Uterus (tissue), 4 donors: ENCODE measurements at places on chromosomes 5 and 9. TPM values are rescaled to one million over a fixed set of nuclear protein-coding genes. Genes with fewer than 3 reads are reported as not detected.

Gene SPTLC1
- 153 TPM for total RNA-seq

Gene OR1J2
- total RNA-seq: not detected

Gene BTNL8
- 2.9 TPM for total RNA-seq

Gene DIPK1B
- total RNA-seq: 26.3 TPM

Gene KCNN2
- total RNA-seq: 3.6 TPM

DNA sequence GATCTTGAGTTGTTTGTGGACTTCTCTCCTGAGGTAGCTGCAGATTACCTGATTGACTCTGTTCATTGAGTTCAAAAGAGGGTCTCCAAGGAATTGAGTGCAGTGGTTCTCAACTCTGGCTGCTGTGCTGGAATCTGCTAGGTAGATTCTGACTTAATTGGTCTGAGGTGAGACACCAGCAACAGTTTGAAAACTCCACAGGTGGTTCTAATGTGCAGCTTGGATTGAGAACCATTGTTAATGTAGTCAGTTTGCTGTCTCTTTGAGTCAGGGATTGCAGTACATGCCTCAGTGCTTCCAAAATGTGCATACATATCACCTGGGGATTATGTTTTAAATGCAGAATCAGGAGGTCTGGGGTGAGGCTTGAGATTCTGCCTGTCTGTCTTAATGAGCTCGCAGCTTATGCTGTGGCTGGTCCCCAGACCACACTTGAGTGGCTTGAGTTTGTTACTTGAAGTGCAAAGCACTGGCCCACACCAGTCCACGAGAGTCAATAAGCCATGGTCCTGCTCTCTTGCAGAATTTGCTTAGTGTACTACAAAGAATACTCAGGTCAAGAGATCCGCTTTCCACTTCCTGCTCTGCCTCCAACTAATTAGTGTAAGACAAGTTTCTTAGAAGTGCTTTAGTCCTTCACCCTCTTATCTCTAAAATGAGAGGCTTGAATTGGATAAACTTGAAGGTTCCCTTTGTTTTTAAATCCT, 82.3 kb downstream of the ATG10 start:
- peak overlapping the region; percentile 29 for H3K27ac ChIP-seq
- no peaks in the 10 kb centered on the region for H3K27me3 ChIP-seq
- no peaks in the 10 kb centered on the region for H3K4me1 ChIP-seq

- no peak overlapping the region for H3K4me3 ChIP-seq
- no peak for DNase-seq
- no peak overlapping the region for H3K27ac ChIP-seq
- H3K4me1 ChIP-seq: no peaks in the 10 kb centered on the region
Measured at GRCh38 chr5:35919191-35919590, 19.2 kb downstream of the CAPSL start.

DNA sequence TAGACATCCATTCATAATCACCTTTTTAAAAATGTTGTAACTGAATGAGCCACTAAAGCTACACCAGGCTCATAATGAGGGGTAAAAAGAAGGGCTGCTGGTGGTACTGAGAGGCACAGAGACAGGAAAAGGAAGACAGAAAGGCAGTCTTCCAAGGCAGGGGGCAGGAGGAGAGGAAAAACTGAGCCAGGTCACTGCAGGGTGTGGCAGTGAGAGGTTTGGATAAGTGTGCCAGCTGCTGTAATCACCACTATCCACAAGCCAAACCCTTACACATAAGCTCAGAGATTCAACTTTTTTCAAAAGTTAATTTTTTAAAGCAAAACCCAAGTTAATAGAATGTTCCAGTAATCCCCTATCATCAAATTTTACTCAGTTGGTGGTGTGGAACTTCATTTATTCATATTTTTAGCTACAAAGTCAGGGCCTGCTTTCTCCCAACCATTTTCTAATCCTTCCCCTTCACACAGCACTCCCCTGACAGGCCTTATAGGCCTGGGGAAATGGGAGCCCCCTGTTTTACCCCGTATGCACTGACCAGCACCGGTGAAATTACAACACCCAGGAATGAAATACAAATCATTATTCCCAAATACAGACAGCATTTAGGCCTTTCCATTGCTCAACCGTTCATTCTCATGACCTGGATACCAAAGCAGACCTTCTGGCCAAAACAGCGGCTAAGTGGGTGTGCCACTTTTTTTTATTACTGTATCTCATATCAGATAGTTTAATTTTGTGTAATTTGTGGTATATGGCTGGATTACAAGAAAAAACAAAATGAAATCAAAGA, 76.3 kb downstream of the EFNA5 start:
- H3K27ac ChIP-seq: no peak overlapping the region
- no peaks in the 10 kb centered on the region for H3K4me1 ChIP-seq
- DNase-seq: no peak
- no peaks in the 10 kb centered on the region for H3K27me3 ChIP-seq
- H3K4me3 ChIP-seq: no peak overlapping the region
- H3K36me3 ChIP-seq: no peaks in the 10 kb centered on the region

GRCh38 chr9:23041466-23041865, 594.8 kb downstream of the DMRTA1 start:
- H3K4me3 ChIP-seq: no peak overlapping the region
- no peak for DNase-seq
- H3K27ac ChIP-seq: no peak overlapping the region
- H3K27me3 ChIP-seq: no peaks in the 10 kb centered on the region

DNA sequence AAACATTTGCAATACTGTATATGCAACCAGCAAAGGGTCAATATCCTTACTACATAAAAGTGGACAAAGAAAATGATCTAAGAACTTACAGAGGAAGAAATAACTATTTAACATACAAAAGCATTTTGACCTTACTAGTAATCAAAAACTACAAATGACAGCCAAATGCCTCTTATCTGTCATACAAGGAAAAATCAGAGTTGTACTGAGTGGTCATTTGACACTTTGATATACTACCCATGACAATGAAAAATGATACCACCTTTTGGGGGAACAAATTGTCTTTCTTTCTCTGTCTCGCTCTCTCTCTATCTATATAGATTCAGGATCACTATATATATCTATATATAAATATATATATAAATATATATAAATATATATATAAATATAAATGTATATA, 50.4 kb upstream of the ZSWIM6 start:
- no peak overlapping the region for H3K27ac ChIP-seq
- no peaks in the 10 kb centered on the region for H3K36me3 ChIP-seq
- no peaks in the 10 kb centered on the region for H3K27me3 ChIP-seq
- H3K4me3 ChIP-seq: no peak overlapping the region
- DNase-seq: no peak
- no peaks in the 10 kb centered on the region for H3K4me1 ChIP-seq

GRCh38 chr5:124528838-124529237, 217.6 kb downstream of the ZNF608 start:
- no peaks in the 10 kb centered on the region for H3K27me3 ChIP-seq
- DNase-seq: no peak

GRCh38 chr9:128428644-128429512, 8.2 kb downstream of the CERCAM start:
- no peak overlapping the region for H3K27ac ChIP-seq
- H3K36me3 ChIP-seq: no peaks in the 10 kb centered on the region

GRCh38 chr9:128151309-128152132, 2.3 kb downstream of the LCN2 start:
- H3K4me1 ChIP-seq: no peaks in the 10 kb centered on the region
- no peak overlapping the region for H3K27ac ChIP-seq
- H3K4me3 ChIP-seq: no peak overlapping the region
- H3K36me3 ChIP-seq: no peaks in the 10 kb centered on the region
- no peaks in the 10 kb centered on the region for H3K27me3 ChIP-seq
- no peak for DNase-seq

GRCh38 chr5:110356677-110357076, 369.8 kb downstream of the TMEM232 start:
- no peaks in the 10 kb centered on the region for H3K27me3 ChIP-seq
- DNase-seq: no peak
- H3K4me3 ChIP-seq: no peak overlapping the region

GRCh38 chr5:178307267-178308045, 74.9 kb upstream of the PHYKPL start:
- no peak overlapping the region for H3K27ac ChIP-seq
- no peaks in the 10 kb centered on the region for H3K36me3 ChIP-seq
- DNase-seq: no peak
- H3K4me3 ChIP-seq: no peak overlapping the region
- H3K27me3 ChIP-seq: no peaks in the 10 kb centered on the region
- H3K4me1 ChIP-seq: no peaks in the 10 kb centered on the region

DNA sequence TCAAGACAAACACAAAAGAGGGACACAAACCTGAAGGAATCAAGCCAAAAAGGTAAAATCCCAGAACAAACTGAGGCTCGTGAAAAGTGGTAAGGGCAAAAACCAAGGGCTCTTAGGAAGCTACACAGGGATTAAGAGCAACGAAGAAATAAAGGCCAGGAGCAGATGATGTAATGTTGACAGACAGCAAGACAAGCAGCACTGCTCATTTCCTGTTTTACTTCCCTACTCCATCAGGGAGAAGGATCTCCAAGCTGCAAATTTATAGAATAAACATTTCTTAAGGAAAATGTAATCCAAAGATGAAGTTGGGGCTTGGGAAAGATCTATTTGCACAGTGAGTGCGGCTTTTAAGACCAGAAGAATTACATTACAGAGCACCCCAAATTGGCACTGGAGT, 182.3 kb upstream of the MAP1B start:
- no peaks in the 10 kb centered on the region for H3K36me3 ChIP-seq
- H3K4me1 ChIP-seq: no peaks in the 10 kb centered on the region
- H3K27ac ChIP-seq: no peak overlapping the region
- H3K4me3 ChIP-seq: no peak overlapping the region
- no peaks in the 10 kb centered on the region for H3K27me3 ChIP-seq

- H3K4me1 ChIP-seq: no peaks in the 10 kb centered on the region
- no peaks in the 10 kb centered on the region for H3K27me3 ChIP-seq
- no peaks in the 10 kb centered on the region for H3K36me3 ChIP-seq
- H3K4me3 ChIP-seq: peak overlapping the region; percentile 95
Measured at GRCh38 chr9:35102465-35102768, 514 bp downstream of the STOML2 start.
